ENCODE measurements at places on chromosomes 3 and 15. TPM values are rescaled to one million over a fixed set of nuclear protein-coding genes. Genes with fewer than 3 reads are reported as not detected.

DNA sequence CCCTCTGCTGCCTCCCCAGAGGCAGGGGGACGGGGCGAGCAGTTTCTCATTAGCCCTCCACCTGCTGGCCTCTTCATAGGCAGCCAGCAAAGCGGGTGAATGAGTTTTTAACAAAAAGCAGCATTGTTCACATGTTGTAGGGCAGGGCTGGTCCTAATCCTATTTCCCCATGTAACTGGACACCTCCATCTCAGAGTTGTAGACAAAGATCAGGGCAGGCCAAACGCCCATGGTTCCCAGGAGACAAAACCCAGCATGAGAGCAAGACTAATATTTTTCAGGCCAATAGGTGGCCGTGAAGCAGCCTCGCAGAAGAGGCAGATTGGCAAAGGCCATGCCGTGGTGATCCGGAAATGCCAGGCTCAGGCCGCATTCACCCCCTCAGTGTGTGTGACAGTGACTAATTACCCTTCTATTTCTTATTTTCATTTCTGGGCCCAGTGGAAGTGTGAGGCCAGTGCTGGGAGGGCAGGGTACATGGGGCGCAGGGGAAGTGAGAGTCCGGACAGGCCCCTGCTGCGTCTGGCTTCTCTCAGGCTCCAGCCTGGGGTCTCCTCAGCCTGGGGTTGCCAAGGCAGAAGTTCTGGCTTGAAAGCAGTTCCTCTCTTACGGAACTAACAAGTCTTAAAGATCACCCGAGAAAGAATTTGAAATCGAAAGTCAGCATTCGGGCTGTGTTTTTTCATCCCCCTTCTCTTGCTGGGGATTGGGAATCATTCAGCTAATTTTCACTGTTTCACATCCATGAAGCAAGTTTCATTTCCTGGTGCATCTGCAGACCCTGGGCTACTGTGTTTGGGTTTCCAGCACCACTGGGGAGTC, 64.8 kb downstream of the BOC start:
- H3K36me3 ChIP-seq = no peaks in the 10 kb centered on the region
- DNase-seq = peak; percentile 53
- peak overlapping the region; percentile 48 for H3K4me3 ChIP-seq
- no peaks in the 10 kb centered on the region for H3K27me3 ChIP-seq

TGFBR2 gene
- 189 TPM for total RNA-seq

GRCh38 chr15:92062505-92062904, 209.0 kb downstream of the SLCO3A1 start:
- no peaks in the 10 kb centered on the region for H3K27me3 ChIP-seq
- DNase-seq = no peak
- no peaks in the 10 kb centered on the region for H3K4me1 ChIP-seq
- no peak overlapping the region for H3K4me3 ChIP-seq

GPR171 gene
- total RNA-seq = 1.6 TPM

MAGEF1 gene
- 27.1 TPM for total RNA-seq

SEMA6D gene
- not detected for total RNA-seq

DNA sequence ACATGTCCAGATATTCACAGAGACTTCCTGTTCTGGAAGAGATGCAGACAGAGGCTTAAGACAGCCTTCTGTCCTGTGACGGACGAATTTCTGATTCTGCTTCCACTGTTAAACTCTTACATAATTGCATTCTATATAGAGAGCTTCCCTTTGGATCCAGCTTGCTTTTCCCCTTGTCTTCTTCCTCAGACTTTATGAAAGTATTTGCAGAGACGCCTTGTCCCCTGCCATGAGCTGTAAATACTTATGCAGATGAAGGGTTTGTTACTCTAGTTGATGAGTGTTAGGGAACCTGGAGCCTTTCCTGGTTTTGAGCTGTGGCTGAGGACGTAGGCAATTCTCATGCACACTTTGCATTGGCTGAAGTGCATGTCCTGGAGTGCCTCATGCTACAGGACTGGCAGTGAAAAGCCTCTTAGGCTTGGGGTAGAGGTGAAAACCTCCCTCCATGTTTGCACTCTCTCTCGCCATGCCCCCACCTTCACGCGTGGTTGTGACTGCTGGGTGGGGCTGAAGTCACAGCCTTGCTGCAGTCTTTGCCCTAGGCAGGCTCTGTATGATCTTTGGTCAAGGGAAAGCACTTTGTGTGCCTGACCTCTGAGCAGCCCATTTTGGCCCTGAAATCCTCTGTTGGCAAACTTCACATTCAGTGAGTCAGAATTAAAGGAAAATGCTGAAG, 286.6 kb downstream of the PTPRG start:
- H3K27ac ChIP-seq = no peak overlapping the region
- H3K36me3 ChIP-seq = no peaks in the 10 kb centered on the region

GRCh38 chr15:100692671-100693070, 90.3 kb downstream of the ASB7 start:
- no peak overlapping the region for H3K27ac ChIP-seq
- H3K27me3 ChIP-seq = no peaks in the 10 kb centered on the region
- no peaks in the 10 kb centered on the region for H3K36me3 ChIP-seq
- no peaks in the 10 kb centered on the region for H3K4me1 ChIP-seq
- H3K4me3 ChIP-seq = no peak overlapping the region
- DNase-seq = no peak

GPR160 gene
- 17.7 TPM for total RNA-seq

ATP8B4 gene
- 0.73 TPM for total RNA-seq

GRCh38 chr3:108145578-108145977, 54.7 kb upstream of the CD47 start:
- DNase-seq = no peak
- no peak overlapping the region for H3K27ac ChIP-seq
- H3K36me3 ChIP-seq = peaks cover 10% of the 10 kb centered on the region
- H3K4me1 ChIP-seq = no peaks in the 10 kb centered on the region

- no peak for DNase-seq
- no peaks in the 10 kb centered on the region for H3K4me1 ChIP-seq
- no peaks in the 10 kb centered on the region for H3K27me3 ChIP-seq
- no peak overlapping the region for H3K27ac ChIP-seq
Observed at GRCh38 chr3:189238071-189238470, 66.3 kb downstream of the TPRG1 start.

DNA sequence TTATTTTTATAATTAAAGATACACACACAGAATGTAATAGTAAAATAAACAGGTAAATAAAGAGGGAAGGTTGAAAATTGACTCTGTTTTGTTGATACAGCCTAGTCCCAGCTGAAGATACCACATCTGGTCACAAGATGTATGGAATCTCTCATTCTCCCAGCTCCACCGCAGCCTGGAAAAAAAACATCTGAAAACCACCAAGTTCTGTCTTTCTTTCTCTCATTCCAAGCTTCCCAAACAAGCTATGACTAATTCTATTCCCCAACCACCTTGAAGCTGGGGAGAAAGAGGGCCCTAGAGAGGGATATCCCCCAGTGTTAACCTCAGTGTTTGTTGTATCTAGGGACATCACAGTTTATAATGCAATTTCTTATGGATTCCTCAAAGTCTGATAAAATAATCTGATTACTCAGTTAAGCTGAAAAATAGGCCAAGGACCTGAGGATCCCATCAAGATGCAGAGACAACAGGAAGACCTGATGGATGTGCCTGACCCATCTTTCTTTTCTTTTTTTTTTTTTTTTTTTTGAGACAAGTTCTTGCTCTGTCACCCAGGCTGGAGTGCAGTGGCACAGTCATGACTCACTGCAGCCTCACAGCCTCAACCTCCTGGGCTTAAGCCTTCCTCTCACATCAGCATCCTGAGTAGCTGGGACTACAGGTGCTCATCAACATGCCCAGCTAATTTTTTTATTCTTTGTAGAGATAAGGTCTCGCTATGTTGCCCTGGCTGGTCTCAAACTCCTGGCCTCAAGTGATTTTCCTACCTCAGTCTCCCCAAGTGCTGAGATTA, 38.1 kb downstream of the SRGAP3 start:
- DNase-seq = no peak
- no peaks in the 10 kb centered on the region for H3K4me1 ChIP-seq
- no peaks in the 10 kb centered on the region for H3K36me3 ChIP-seq
- no peak overlapping the region for H3K27ac ChIP-seq
- no peak overlapping the region for H3K4me3 ChIP-seq

- no peaks in the 10 kb centered on the region for H3K27me3 ChIP-seq
- H3K4me3 ChIP-seq = no peak overlapping the region
- no peaks in the 10 kb centered on the region for H3K4me1 ChIP-seq
- no peaks in the 10 kb centered on the region for H3K36me3 ChIP-seq
- no peak for DNase-seq
Observed at GRCh38 chr15:95252404-95252803, 1021.0 kb downstream of the MCTP2 start.

DNA sequence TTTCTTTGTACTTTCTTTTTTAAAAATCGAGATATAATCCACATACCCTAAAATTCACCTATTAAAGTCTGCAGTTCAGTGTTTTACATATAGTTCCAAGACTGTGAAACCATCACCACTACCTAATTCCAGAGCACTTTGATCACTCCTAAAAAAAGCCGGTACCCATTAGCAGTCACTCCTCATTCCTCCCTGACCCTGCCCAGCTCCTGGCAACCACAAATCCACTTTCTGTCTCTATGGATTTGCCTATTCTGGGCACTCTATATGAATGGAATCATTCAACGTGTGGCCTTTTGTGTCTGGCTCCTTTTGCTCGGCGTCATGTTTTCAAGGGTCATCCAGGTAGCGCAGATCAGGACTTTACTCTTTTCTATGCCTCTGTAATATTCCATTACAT, 17.3 kb downstream of the TRPM1 start:
- H3K27me3 ChIP-seq = no peaks in the 10 kb centered on the region
- no peaks in the 10 kb centered on the region for H3K36me3 ChIP-seq
- H3K4me3 ChIP-seq = no peak overlapping the region
- peaks cover 31% of the 10 kb centered on the region for H3K4me1 ChIP-seq
- no peak overlapping the region for H3K27ac ChIP-seq
- no peak for DNase-seq

GRCh38 chr15:40428185-40428584, 12.6 kb upstream of the BAHD1 start:
- no peak overlapping the region for H3K4me3 ChIP-seq
- H3K27ac ChIP-seq = no peak overlapping the region
- no peaks in the 10 kb centered on the region for H3K27me3 ChIP-seq
- no peaks in the 10 kb centered on the region for H3K36me3 ChIP-seq
- no peaks in the 10 kb centered on the region for H3K4me1 ChIP-seq
- no peak for DNase-seq

DNA sequence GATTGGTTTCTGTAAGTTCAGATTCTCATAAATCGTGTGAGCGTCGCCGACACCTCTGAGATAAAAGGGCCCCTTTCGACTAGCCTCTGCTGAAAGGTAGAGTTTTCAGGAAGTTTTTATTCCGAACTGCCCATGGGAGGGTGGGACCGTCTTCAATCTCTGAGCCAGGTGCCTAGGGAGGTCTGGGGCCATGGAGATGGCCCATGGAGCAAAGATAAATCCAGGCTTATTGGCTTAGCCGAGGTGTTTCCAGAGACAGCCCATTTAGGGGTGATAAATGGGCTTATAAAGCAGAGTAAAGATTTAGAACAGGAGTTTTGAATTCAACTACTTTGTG, 442 bp downstream of the QTRT2 start:
- H3K4me3 ChIP-seq = peak overlapping the region; percentile 71
- H3K36me3 ChIP-seq = peaks cover 4% of the 10 kb centered on the region
- no peaks in the 10 kb centered on the region for H3K27me3 ChIP-seq
- peaks cover 48% of the 10 kb centered on the region for H3K4me1 ChIP-seq

DNA sequence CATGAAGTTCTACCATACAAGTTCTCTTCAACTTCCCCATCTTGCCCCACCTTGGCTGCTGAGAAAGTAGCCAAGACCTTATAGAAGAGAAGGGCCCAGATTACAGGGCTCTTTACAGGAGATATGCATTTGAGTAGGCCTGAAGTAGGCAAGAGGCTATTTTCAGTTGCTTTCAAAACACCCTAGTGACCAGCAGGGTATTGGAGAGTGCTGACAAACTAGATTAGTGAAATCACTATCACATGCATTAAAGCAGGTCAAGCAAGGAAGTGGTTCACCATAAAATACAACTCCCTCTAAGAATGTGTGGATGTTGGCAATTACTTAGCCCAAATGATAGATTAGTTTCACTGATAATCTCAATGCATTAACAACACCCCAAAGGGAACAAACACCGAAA, 2.7 kb upstream of the LZTFL1 start:
- no peaks in the 10 kb centered on the region for H3K27me3 ChIP-seq
- no peak overlapping the region for H3K4me3 ChIP-seq
- no peak for DNase-seq

- H3K36me3 ChIP-seq = no peaks in the 10 kb centered on the region
- H3K4me3 ChIP-seq = no peak overlapping the region
- no peak overlapping the region for H3K27ac ChIP-seq
- no peaks in the 10 kb centered on the region for H3K27me3 ChIP-seq
Observed at GRCh38 chr3:18635215-18635614, 210.1 kb upstream of the SATB1 start.

CACNA2D2 gene
- total RNA-seq = 0.85 TPM

DNA sequence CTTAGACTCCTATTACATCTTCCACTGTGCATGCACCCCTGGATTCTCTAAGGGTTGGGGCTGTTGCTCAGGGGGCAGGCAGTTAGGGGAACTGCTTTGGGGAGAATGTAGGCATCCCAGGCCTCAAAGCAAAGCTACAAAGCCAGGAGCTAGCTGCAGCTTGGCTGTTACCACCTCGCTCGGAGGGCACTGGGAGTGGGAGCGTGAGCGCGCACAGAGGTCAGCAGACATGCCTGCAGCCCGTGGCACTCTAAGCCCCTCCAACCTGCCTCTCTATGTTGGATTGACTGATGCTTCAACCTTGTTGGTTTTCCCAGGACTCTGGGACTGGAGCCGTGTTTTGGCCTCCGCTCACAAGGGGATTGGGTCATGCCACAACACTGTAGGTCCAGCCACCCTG, 69.8 kb downstream of the CPN2 start:
- no peak overlapping the region for H3K4me3 ChIP-seq
- no peaks in the 10 kb centered on the region for H3K36me3 ChIP-seq
- DNase-seq = no peak

GRCh38 chr3:107910713-107911259, 180.0 kb downstream of the CD47 start:
- H3K27me3 ChIP-seq = no peaks in the 10 kb centered on the region
- H3K36me3 ChIP-seq = no peaks in the 10 kb centered on the region
- H3K4me1 ChIP-seq = peaks cover 3% of the 10 kb centered on the region
- no peak overlapping the region for H3K4me3 ChIP-seq

- DNase-seq = no peak
- no peaks in the 10 kb centered on the region for H3K36me3 ChIP-seq
- H3K4me1 ChIP-seq = no peaks in the 10 kb centered on the region
- H3K27ac ChIP-seq = no peak overlapping the region
- no peaks in the 10 kb centered on the region for H3K27me3 ChIP-seq
- H3K4me3 ChIP-seq = no peak overlapping the region
Observed at GRCh38 chr3:69241769-69242168, 119.4 kb upstream of the LMOD3 start.

SLC7A14 gene
- total RNA-seq = not detected

GRCh38 chr15:68930268-68931022, at the start of gene SPESP1:
Gene SPESP1 (plus strand): TSS chr15:68930525. CDS start chr15:68930654, 129 bp downstream.
- no peaks in the 10 kb centered on the region for H3K36me3 ChIP-seq
- no peaks in the 10 kb centered on the region for H3K4me1 ChIP-seq
- H3K27ac ChIP-seq = no peak within 1 kb of the TSS
- peak; percentile 50 for DNase-seq
- H3K27me3 ChIP-seq = peaks cover 2% of the 10 kb centered on the region
- peak within 1 kb of the TSS; percentile 17 for H3K4me3 ChIP-seq

GRCh38 chr3:41018855-41019254, 180.4 kb upstream of the CTNNB1 start:
- no peaks in the 10 kb centered on the region for H3K36me3 ChIP-seq
- no peak for DNase-seq
- no peak overlapping the region for H3K27ac ChIP-seq
- no peaks in the 10 kb centered on the region for H3K4me1 ChIP-seq
- H3K4me3 ChIP-seq = no peak overlapping the region

ERICH6 gene
- not detected for total RNA-seq

- DNase-seq = no peak
- H3K27me3 ChIP-seq = no peaks in the 10 kb centered on the region
- no peaks in the 10 kb centered on the region for H3K36me3 ChIP-seq
Observed at GRCh38 chr3:61736506-61736905, 175.1 kb downstream of the PTPRG start.
